NCI-H1694 treated with DMSO at 0.1 percent for 48 hours (cell line): ENCODE measurements at places on chromosomes 4 and X.

- DNase-seq = peak; percentile 15
These were observed 45.2 kb upstream of the SLC39A8 start for GRCh38 chr4:102390438-102390837.

DNA sequence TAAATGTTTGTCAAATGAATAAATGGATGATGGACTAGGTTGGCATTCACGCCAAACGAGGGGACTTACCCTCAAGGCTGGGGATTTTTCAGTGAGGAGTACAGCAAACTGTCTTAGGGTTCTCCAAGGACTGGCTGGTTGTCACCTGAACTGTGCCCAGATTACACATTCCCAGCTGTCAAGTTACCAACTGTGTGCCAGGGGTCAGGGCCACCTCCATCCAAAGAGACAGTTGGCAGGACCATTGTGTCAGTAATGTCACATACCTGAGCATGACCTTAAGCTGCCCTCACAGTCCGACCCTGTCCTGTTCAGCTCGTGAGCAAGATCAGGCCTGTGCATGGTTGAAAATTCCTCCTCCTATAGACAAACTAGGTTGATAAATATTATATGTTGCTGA, 116.7 kb downstream of the MID1IP1 start:
- no peak for DNase-seq

- DNase-seq = no peak
These were observed 56.4 kb downstream of the RAB28 start for GRCh38 chr4:13427599-13428325.

DNA sequence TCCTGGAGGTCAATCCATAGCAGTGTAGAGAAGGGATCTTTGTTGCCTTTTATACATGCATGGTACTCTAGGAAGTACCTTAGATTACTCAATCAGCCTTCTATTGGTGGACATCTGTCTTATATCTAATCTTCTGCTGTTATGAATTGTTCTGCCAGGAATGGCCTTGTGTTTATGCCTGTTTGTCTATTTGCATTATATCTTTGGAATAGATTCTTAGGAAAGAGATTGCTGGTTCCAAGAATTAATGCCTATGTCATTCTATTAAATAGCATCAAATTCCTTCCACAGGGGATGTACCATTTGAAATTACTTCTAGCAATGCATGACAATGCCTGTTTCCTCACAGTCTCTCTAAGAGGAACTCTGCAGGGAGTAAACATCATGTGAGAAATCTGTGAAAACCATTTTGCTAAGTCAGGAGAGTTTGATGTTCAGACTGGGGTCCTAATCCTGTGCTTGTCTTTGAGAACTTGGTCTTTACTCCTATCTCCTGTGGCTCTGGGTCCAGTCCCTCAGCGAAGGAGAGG, 42.5 kb downstream of the BEX3 start:
- no peak for DNase-seq

- no peak for DNase-seq
These were observed 36.6 kb upstream of the PDK3 start for GRCh38 chrX:24428516-24428915.

DNA sequence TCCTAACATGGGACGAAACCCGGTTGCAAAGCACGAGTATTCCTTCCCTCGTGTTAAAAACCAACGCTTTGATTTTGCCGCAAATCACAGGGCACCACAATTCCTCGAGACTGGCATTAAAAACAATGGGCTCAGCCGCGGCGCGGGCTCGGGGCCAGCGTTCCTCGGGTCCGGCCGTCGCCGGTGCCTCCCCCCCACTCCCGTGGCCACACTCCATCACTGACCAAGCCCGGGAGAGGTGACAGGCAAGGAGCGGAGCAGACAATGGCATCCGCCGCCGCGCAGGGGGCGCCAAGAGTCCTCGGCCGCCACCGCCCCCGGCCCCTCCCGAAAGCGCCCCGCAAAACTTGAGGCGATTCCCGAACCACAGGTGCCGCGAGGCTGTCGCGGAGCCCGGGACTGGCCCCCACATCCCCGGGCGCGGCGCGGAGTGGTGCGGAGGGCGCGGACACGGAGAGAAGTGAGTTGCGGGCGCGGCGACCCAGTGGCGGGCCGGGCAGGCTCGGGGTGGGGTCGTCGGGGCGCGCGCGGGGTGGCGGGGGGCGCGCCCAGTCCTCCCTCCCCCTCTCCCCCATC, 445 bp downstream of the AP1S2 start:
- DNase-seq = no peak

DNA sequence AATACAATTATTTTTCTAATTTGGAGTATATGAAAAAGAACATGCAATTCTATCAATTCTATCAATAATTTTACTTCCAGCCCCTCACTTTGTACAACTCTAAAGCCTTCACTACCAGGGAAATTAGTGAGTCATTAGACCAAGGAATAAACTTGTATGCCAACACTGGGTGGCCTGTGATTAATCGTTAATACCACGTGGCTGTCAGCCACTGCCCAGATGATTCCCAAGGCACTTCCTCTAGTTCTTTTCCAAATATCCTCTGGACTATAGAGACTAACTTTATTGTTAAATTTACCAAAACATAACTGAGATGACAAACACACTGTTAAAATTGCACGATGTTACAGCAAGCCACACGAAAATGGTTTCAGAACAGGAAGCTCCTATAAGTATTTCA, 45.7 kb downstream of the MID1 start:
- DNase-seq = no peak

- no peak for DNase-seq
These were observed 34.5 kb upstream of the TRIM2 start for GRCh38 chr4:153169776-153170175.

DNA sequence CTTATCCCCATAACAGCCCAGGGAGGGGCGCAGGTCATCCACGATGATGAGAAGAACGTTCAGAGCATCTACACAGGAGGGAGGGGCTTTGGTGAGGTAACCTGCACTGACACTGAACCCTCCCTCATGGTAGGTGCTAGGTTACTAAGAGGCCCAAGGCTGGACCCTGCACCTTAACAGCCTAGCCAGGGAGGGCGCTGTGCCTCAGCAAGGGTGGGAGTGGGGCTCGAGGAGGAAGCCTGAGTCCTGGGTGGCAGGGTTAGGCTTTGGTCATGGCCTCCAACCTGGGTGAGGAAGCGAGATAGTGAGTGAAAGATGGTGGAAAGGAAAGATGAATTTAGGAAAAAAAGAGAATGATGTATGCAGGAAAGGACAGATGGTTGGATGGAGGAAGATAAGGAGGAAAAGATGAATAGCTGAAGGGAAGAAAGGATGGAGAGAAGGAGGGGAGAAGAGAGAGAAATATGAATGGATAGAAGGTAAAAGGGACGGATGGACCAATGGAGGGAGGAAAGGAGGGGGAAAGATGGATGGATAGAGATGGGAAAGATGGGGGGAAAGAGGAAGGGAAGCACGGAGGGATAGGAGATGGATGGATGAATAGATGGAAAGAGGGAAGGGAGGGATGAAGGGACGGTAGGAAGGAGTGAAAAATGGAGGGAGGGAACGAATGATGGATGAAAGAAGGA, 736 bp downstream of the IDS start:
- peak; percentile 36 for DNase-seq

GRCh38 chr4:107931775-107932321, 499 bp downstream of the CYP2U1 start:
- DNase-seq = no peak

DNA sequence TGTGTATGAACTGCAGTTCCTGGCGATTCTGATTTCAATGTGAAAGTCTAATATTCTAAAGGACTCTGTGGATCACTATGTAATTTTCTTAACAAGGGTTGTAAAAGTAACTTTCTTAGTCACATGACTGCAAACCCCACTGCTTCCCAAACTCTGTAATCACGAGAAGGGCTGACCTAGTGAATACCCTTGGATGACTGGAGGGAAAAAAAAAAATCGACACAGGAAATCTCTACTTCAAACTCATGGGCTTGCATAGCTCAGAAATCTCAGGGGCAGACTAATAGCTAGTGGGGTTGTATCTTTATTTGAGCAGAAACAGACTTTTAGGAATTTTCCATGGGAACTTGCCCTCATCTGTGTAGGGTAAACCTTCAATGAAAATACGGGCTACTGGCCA, 4.8 kb upstream of the MXRA5 start:
- DNase-seq = no peak

- no peak for DNase-seq
These were observed 16.0 kb downstream of the AMELX start for GRCh38 chrX:11309220-11309619.

- peak; percentile 39 for DNase-seq
These were observed 74.4 kb upstream of the RBMX start for GRCh38 chrX:136954930-136955329.

- no peak for DNase-seq
These were observed 213.1 kb downstream of the UGT8 start for GRCh38 chr4:114811564-114812301.

DNA sequence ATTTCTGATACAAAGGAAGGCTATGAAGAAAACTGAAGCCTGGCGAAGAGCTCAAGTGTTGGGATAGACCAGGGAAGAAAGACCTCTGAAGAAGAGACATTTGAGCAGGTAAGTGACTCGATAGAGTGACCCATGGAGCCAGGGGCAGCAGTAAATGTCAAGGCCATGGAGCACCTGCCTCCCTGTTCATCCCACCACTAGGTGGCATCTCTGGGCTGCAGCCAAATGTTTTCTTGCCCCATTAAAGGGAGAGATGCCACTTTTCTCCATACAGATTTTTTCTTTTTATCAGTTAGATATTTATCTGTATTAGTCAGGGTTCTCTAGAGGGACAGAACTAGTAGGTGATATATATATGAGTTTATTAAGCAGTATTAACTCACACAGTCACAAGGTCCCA, 4.9 kb upstream of the ZNF81 start:
- DNase-seq = peak; percentile 11

- DNase-seq = no peak
These were observed 5.2 kb upstream of the KLF8 start for GRCh38 chrX:56226980-56227379.

- DNase-seq = no peak
These were observed 1.5 kb downstream of the GSTCD start for GRCh38 chr4:105710012-105710600.

DNA sequence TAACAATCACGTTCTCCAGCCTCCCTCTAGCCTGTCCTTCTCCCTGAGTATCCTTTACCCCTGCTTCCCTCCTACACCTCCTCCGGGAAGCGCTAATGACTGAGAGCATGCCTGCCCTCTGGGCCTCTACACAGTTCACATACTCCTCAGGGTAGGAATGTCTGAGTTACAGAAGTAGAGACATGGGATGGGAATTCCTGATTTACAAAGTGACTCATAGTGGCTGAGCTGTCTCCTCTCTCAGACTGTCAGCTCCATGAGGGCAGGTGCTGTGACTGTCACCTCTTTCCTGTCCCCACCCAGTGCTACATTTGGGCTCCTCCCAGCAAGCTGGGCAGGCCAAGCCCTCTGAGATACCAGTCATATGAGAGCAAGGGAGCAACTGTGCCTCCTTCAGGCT, 2.6 kb downstream of the LAS1L start:
- no peak for DNase-seq

- no peak for DNase-seq
These were observed 31.2 kb downstream of the WDR1 start for GRCh38 chr4:10085386-10085785.

GRCh38 chrX:12771445-12772069, 19.7 kb upstream of the PRPS2 start:
- DNase-seq = no peak

DNA sequence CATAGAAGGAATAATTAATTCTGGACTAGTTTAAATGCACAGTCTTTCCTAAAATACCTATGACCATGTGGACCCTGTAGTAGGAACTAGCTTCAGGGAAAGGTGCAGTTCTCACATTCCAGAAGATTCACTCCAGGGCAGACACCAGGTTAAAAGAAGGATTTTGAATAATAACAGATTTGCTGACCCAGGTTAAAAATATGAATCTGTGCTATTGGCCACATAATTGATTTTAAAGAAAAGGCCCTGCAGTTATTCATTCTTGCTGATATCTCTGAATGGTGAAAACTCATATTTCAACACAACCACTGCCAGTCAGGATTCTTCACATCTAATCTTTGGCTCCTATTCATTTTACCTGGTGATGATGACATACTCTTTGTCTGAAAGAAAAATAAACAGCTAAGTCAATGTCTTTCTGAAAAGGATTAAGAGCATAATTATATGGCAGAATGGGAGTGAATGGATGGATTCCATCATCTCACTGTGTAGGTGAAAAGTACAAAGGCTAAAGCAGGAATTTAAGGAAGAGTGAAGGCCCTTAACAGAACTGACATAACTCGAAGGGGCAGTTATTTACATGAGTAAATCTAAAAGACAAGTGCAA, 432.8 kb downstream of the PDGFC start:
- DNase-seq = no peak

DNA sequence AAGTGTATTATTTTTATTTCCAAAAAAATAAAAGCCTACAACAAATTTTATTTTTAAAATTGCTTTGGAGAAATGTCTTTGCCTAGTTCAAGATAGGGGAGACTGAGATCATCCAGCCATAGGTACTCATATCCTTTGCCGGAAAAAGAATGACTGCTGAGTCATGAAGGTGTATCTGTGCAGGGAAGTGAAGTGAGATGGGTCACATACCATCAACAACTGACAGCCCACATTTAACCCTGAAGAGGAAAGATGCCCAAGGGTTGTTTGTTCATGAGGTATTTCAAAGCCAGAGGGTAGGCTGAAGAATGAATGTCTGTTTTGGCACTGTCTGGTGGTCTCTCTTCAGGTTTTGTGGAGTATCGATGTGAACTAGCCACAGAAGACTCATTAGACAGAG, 106.7 kb upstream of the TTC29 start:
- no peak for DNase-seq

DNA sequence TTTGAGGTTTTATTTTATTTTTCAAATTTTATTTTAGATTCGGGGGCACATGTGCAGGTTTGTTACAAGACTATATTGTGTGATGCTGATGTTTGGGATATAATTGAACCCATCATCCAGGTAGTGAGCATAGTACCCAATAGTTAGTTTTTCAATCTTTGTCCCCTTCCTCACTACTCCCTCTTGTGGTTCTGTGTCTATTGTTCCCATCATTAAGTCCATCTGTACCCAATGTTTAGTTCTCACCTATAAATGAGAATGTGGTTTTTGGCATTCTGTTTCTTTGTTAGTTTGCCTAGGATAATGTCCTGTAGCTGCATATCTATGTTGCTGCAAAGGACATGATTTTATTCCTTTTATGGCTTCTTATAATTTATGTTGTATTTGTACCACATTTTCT, 767.2 kb upstream of the ADGRL3 start:
- no peak for DNase-seq

DNA sequence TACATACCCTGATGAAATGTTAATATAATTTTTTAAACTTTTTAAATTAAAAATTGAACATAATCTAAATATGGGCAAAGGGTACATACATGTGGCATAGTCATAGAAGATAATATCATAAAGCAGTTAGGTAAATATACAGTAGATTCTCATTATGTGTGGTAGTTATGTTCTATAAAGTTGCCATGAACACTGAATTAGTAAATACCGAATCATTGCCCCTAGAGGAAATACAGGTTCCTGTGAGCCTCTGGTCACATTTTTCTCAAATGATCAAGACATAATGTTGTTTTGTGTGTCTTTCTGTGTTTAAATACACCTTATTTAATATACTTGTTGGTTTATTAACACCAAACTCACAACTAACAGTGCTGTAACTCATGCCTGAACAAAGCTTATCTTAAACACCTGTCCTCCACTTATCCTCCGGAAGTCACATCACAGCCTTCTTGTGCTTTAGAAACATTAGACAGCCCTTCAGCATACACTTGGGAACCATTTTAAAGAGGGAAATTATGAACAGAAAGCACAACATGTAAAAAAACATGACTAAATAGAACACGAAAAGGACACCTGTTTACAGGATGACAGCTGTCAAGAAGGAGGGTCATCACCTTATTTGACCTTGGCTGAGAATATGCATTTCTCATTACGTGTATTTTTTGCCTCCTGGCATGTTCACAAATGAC, 169.4 kb upstream of the NAP1L5 start:
- no peak for DNase-seq
